ENCODE measurements at places on chromosomes 3 and 15.

GRCh38 chr15:81373775-81374395, at the start of gene TMC3:
Gene TMC3 (minus strand): TSS chr15:81374213. CDS start chr15:81374077, 136 bp downstream.
- no peak for DNase-seq

GRCh38 chr3:144106970-144107369, 135.3 kb downstream of the DIPK2A start:
- DNase-seq = no peak

DNA sequence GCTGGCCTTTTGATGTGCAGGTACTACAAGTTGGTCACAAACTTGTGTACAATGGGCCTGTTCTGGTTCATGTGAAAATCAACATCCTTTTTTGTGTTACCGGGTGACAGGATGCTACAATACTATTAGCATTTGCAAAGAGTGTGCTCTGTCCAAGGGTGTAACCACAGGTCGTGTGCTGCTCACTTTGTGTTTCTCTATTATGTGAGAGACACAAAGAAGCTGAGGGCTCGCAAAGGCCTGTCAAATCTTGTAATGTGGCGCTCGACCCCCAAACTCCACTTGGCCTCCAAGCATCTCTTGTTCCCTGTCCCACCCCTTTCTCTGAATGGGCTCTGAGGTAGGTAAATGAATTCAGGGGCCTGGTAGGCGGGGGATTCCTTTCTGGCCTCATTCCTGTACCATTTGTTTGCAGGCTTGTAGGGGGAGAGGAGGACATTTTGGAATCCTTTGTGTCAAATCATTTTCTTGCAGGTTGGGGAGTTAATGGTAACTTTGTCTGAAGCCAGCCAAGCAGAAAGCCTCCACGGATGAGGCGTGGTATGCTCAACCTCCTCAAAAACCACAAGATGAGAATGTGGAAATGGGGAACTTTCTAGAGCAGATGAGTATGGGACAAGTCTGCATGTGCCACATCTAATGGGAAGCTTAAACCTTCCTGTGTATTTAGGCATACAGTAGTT, 109.1 kb downstream of the OPA1 start:
- no peak for DNase-seq

- no peak for DNase-seq
Measured at GRCh38 chr3:148778926-148779325, 48.7 kb upstream of the CPB1 start.

DNA sequence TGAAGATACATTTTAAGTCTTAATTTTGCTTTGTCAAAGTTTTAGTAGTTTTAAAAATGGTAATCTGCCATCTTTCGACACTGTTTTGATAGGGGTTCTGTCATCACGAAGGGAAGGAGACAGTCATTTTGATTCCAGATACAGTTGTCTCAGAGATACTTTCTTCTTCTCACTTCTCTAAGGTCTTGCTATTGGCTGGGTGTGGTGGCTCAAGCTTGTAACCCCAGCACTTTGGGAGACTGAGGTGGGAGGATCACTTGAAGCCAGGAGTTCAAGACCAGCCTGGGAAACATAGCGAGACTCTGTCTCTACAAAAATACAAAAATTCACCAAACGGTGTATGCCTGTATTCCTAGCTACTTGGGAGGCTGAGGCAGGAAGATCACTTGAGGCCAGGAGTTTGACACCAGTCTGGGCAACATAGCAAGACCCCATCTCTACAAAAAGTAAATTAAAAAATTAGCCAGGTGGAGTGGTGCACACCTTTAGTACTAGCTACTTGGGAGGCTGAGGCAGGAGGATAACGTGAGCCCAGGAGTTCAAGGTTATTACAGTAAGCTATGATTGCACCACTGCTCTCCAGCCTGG, 3.3 kb downstream of the RAB8B start:
- no peak for DNase-seq

GRCh38 chr15:73249499-73249898, 119.3 kb downstream of the HCN4 start:
- no peak for DNase-seq

- DNase-seq = no peak
Measured at GRCh38 chr15:27746401-27746955, 352.6 kb downstream of the OCA2 start.

- no peak for DNase-seq
Measured at GRCh38 chr3:189517981-189518380, 113.2 kb upstream of the TP63 start.

DNA sequence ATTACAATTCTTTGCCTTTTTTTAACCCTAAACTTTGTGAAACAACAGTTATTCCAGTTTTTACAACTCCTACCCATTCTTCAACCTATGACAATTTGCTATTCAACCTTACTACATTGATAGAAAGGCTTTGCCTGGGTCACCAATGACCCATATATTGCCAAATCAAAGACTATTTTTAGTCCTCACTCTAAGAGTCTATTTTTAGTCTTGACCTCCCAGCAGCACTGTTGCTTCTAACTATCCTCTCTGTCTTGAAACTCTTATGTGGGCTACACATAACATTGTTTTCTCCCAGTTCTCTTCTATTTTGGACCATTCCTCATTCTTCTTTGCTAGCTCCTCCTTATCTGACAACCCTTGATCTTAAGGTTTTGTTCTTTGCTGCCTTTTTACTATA, 71.4 kb downstream of the C3orf80 start:
- DNase-seq = peak; percentile 20

Measured in hepatic stellate cell (primary cell).